Activated CD8-positive, alpha-beta memory T cell treated with anti-CD3 and anti-CD28 coated beads for 4 hours (primary cell): ENCODE measurements at places on chromosomes 7 and 10.

- DNase-seq, result no peak
Observed at GRCh38 chr7:33459340-33459751, 330.0 kb downstream of the BBS9 start.

DNA sequence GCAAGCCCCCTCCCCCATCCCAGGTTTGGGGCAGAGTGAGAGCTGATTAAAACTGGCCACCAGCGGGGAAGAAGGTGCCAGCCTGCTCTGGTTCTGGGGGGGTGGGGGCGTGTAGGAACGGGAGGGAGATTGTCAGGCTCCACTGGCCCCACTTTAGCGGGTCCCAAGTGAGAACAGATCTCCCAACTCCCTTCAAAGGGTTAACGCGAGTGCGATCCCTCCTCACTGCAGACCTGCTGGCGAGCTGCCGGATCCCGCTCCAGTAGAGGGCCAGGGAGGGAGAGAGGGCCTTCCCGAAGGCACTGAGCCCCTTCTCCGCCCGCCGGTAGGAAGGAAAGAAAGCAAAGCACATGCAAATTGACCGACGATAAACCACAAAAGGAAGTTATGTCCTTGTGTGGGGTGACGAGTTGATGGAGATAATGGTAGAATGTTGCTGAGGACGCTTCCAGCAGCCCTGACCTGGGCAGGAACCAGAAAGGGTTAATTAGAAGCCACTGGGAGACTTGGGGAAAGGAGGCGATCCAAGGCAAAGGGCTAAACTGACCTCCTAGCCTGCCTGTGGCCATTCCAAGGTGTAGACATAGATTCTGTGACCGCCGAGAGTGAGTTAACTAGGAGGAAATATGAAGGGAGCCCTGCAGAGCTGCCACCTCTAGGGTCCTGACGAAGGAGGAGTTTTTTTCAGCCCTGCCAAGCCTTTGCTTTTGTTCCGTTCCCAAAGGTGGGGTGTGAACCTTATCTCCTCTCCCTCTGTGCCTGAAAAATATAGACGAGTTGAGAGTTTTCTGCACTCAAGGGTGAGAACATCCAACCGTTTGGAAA, 1.5 kb downstream of the NRG3 start:
- DNase-seq, result no peak

- DNase-seq, result no peak
Observed at GRCh38 chr10:98980353-98980752, 255.3 kb downstream of the HPSE2 start.

GRCh38 chr7:117848941-117849340, 24.3 kb downstream of the CTTNBP2 start:
- DNase-seq, result no peak

- DNase-seq, result no peak
Observed at GRCh38 chr7:26789481-26790184, 74.8 kb downstream of the SKAP2 start.

GRCh38 chr10:80284522-80284921, 4.9 kb downstream of the MAT1A start:
- no peak for DNase-seq

GRCh38 chr7:45420843-45421495, 153.2 kb upstream of the ADCY1 start:
- no peak for DNase-seq

- DNase-seq, result no peak
Observed at GRCh38 chr7:155066417-155066950, 3.6 kb upstream of the HTR5A start.

DNA sequence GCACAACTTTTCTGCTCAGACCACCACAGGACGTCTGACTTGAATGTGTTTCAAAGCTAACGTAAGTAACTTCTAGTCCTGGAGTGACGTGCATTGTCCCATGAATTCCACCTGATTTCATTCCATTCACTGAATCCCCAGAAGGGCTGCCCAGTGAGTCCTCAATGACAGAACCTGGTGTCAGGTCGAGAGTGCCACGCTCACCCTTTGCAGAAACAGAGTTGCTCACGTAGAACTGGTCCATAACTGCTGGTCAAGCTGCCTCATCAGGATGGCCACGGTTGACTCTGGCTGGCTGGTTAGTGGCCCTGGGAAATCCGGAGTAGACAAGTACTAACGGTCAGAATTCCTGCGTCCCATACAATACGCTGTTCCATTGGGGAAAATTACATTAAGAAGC, 50.6 kb upstream of the UBE3C start:
- no peak for DNase-seq

DNA sequence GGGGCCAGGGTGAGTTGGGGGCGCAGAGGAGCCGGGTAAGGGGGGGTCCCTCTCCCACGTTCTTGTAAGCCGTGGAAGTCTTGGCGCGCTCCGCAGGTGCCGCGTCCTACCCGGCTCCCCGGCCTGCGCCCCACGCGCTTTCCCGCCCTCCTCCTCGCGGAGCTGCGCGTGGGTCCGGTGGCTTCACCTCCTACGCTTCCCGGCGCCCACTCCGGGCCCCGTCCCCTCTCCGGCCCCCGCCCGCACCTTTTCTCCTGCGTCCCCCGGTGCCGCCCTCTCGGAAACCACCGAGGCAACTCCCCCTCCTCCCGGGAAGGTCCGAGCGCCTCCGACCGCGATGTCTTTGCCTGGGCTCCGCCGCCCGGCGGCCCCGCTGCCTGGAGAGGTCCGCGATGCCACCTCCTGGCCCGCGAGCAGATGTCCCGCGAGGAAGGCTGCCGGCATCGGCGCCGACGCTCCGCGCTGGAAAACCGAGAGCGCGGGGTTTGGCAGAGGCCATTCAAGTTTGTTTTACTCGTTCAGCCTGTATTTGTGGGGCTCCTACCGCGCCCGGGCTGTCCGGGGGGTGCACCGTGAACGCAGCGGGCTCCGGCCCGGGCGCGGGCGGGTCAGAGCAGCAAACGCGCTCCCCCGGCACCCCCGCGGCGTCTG, 2.4 kb upstream of the NKX6-2 start:
- no peak for DNase-seq

DNA sequence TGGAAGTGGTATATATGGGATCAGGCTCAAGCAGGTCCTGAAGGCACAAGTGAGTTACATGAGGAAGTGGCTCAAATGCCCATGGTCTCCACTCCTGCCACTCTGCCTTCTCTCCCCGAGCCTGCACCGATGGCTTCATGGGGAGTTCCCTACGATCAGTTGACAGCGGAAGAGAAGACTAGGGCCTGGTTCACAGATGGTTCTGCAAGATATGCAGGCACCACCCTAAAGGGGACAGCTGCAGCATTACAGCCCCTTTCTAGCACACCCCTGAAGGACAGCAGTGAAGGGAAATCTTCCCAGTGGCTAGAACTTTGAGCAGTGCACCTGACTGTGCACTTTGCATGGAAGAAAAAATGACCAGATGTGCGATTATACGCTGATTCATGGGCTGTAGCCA, 95.3 kb downstream of the HOXA1 start:
- DNase-seq, result no peak

DNA sequence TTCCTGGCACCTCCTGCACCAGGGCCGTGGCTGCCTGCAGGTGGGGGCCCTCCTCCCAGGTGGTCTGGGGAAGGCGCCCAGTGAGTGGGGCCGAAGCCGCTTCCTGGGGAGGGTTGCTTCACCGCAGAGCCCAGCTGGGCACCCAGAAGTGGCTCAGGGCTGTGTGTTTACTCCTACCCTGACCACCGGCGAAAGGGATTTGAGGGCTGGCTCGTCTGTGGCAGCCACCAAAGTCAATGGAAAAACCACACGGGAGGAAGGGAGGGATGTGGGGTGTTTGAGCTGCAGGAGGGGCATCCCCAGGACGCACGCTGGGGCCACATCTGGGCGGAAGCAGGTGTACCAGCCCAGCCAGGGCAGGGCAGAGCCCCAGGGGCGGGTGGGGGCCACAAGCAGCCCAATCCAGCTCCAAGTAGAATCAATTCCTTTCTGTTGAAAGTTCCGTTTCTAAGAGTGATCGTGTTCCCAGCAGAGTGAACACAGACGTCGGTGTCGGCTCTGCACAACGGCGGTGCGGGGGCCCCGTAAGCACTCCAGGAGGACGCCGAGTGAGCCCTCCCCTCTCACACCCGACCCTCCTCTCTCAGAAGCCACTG, 69.9 kb downstream of the FOXL3 start:
- no peak for DNase-seq

GRCh38 chr7:152402384-152403250, 33.2 kb downstream of the KMT2C start:
- no peak for DNase-seq

DNA sequence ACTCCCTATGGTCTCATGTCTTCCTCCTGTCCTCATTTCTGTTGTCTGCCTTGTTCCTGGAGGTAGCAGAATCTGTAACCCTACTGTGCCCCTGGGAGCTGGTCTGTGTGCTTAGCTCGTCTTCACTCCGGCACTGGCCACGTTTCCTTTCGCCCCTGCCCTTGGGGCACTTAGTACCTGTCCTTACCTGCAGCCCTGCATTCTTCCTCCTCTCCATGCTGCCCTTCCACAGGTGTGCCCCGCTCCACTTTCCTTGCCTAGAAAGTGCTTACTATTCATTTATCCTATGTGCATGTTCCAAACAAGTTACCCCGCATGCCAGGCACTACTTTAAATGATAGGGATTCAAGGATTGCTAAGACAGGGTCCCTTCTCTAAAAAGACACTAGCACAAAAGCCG, 199.9 kb upstream of the ZMIZ1 start:
- no peak for DNase-seq

GRCh38 chr7:25359471-25360059, 131.3 kb upstream of the NPVF start:
- no peak for DNase-seq

GRCh38 chr7:157488281-157488680, 151.5 kb downstream of the DNAJB6 start:
- DNase-seq, result no peak

DNA sequence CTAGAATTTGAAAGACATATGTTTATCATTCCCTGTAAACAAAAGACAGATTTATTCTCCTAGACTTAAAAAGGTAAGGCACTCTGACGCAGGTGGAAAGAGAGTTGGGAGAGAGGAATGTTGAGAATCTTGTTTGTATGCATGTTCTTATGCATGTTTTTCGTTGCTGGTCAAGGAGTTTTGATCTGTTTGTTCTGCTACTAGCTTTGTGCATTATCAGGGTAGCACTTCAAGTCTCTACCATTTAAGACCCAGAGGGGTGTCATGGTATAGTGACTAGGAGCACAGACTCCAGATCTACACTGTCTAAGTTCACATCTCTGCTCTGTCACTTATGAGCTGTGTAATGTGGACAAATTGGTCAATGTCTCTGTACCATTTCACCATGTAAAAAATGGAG, 200.2 kb upstream of the FZD1 start:
- no peak for DNase-seq

GRCh38 chr10:5018134-5018533, 14.5 kb upstream of the AKR1C2 start:
- no peak for DNase-seq

GRCh38 chr7:129084801-129085551, 30.1 kb upstream of the TNPO3 start:
- DNase-seq, result no peak

DNA sequence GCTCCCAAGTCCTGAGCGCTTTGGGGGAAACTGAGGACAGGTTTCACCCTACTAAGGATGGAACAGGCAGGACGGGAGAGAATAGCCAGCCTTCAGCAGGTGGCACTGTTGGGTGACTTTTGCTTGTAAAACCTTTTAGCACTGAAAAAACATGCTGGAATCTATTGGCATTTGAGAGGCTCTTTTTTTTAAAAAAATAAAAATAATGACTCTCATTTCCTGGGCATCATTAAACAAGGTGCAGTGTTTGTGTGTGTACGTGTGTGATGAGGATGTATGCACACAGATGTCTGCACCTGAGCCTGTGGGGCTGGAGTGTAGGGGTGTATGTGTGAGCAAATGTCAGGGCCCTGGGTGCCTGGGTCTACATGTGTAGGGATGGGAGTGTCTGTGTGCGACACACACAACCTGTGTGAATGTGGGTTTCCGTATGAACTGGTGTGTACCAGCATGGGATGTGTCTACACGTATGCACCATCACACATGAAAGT, 177.9 kb downstream of the RPS24 start:
- no peak for DNase-seq

DNA sequence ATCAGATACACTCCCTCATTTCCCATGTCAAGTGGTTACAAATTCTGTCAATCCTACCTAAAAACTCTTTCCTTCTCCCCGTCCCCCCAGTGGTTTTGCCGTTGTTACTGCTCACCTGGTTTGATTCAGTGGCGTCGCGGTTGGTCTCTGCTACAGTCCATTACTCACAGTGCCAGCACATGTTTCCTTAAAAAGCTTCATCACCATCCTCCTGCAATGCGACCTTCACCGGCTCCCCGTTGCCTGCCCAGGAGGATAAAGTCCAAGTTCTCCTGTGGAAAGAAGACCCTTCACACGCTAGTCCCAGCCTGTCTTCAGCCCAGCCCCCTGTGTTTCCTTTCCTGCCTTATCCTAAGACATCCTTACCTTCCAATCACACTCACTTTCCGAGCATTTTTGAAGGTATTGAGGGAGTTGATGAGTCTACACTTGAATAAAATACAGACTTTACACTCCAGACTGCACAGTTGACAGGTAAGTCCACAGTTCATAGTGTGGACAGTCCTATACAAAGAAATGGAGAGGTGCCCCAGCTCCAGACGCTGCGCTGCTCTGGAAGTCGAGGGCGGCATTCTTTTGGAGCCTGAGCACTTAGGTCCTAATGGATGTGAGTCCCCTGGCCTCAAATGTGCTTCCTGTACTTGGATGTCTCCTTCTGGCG, 3.4 kb upstream of the LARP4B start:
- no peak for DNase-seq

DNA sequence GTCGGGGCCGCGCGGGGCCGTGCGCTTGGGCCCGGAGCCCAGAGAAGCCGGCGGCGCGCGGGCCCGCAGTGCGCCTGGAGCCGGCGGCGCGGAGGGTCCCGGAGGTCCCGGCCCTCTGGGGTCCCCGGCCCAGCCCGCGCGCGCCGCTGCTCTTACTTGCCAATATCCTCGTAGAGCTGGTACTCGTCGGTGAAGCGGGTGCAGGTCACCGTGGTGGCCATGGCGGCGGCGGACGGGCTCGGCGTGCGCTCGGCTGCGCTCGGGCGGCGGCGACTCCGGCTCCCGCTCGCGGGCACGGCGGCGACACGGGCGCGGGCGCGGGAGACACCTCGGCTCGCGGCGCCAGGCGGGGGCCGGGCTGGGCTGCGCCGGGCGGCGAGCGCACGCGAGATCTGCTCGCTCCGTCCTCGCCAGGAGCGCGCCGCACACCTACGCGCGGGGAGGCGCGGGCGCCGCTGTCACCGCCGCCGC, at the start of gene CAMK2B:
Gene CAMK2B (minus strand): TSS at position 394 of the 471 bp plus-strand sequence. CDS start 173 bp downstream, at position 221.
- no peak for DNase-seq

DNA sequence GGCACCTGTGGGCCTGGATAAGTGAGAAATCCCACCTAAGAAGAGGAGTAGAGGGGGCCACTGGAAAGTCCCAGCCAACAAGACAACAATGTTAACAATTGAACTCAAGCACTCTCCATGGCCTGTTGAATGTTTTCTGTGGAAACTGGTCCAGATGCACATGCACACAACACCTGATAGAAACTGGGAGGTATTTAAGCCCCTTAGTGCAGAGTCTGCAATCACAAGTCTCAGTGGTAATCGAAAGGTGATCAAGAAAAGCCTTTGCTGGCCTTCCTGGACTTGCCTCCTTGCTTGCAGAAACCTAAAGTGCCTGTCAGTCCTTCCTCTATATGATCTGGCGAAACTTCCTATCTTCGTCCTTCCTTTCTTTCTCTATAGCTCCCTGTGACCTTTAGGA, 30.6 kb upstream of the HNRNPH3 start:
- DNase-seq, result no peak
